ENCODE measurements at places on chromosomes 5 and 9.

DNA sequence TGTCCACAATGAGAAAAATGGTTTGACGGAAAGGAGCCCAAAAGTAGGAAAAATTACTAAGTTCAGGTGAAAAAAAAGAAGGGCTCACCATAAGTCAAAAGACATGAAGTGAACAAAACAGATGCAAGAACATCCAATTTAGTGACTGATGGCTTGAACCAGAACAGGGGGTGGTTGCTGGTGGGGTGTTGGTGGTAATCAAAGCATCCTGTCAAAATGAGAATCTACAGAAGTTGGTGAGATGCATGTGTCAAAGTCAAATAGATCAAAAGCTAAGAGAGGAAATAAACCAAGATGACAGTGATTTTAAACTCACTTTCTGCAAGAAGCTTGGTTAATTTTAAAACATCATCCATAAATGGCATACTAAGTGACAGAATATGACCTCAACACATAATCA lies 117.4 kb downstream of the MLLT3 start:
- no peak for DNase-seq

DNA sequence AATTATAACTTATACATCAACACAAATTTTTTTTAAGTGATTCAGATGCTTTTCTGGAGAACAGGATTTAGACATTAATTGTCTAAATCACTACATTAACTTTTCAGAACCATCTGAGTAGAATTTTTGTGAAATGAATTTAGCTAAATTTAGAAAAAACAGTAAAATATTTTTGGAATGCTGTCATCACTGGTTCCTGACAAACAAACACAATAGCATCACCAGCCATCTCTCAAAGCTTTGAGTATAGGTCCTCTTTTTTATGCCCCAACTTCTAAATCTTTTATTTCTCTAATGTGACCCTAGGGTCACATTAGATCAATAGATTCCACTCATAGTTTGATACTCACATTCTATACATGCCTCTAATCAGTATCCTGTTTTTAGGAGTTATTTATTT lies 104.6 kb downstream of the PRR16 start:
- DNase-seq = no peak

DNA sequence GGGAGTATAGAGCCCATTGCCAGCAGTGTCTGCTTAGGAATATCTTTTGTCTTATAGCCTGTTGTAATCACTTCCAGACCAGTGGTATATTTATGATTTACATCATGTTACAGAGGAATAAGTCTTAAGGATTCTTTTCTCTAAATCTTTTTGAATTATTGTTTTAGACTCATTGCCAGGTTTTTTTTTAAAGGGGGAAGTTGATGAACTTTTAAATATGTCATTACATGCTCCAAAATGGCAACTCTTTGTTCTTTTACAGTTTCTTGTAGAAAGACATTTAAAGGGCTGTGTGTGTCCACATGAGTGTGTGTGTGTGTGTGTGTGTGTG lies 59.4 kb upstream of the NFIB start:
- no peak for DNase-seq

- DNase-seq = no peak
Observed at GRCh38 chr5:153629027-153629895, 138.8 kb downstream of the GRIA1 start.

DNA sequence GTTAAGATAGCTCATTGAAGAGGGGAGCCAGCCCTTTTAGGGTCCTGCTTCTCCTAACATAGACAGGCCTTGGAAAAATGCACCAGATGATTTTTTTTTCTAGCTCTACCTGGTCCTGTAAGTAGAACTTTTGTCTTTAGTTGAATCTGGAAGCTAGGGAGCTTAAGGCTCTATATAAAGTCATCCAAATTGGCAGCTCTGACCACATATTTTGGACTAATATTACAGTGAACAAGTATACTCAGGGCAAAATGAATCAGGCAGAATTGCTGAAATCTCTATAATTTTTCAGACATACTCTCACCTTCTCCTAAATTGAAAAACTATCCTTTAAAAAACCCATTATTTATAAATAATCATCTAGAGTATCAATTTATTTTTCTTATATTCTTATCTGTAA lies 375.6 kb downstream of the OSTF1 start:
- no peak for DNase-seq

DNA sequence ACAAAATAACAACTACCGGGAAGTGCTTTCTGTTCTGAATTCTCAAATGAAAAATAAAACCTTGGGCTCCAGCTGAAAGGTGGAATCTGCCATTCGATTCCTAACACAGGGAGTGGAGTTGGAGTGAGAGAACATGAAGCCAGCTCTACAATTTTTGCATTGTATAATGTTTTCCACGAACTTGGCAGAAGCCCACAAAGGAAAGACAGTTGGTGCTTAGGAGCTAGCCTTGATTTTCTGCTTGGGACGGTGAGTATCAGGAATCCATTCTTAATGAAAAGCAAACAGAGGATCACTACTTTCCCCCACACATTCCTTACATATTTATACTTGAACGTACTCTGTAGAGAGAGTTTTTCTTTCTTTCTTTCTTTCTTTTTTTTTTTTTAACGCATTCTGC lies 74.2 kb upstream of the FBXL7 start:
- DNase-seq = no peak

GRCh38 chr9:124260769-124261603 lies 3.2 kb downstream of the NEK6 start:
- no peak for DNase-seq

DNA sequence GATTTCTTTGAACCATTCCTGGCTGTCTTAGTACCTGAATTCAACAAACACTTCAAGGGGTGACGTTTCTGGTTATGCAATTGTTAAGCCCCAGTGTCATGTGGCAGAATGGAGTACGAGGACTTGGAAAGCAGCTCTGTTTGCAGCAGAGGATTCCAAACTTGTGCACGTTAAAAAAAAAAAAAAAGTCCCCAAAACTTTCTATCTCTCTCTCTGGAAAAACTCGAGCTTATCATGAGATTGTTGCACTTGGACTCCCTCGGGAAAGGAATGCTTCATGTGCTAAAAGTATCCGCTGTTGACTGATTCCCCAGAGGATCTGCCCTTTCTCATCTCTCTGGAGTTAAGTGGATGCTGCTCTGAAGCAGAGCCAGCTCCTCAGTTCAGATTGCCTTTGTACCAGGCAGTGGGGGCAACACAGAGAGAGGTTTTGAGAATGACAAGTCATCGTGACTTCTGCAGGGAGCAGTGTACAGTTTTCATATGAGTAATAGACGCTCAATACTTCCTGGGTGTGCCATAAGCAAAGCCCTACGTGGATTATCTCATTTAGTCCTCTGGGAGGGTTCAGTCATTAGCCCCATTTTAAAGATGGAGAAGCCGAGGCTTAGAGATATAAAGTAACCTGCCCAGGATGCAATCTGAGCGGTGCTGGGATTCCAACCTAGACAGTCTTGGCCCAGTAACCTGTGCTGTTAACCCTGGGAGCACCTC lies 28.1 kb downstream of the TMOD1 start:
- DNase-seq = no peak

GRCh38 chr5:75473463-75473862 lies 38.0 kb downstream of the CERT1 start:
- DNase-seq = no peak

DNA sequence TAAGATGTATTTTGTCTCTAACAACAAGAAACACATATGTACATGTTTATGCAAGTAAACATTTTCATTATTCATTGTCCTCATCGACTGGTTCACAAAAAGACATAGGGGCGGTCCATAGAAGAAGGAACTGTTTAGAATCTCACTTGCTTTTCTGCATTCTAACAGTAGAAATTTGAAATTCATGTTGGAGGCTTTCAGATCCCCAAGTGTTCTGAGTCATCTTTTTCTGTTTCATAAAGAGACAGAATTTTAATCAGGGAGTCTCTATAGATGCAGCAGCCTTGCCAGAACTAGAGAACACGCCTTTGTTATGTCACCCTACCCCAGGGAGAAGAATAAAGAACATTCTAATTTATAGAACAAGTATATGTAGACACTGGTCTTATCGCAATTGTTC lies 324.3 kb downstream of the GABRG2 start:
- DNase-seq = no peak

DNA sequence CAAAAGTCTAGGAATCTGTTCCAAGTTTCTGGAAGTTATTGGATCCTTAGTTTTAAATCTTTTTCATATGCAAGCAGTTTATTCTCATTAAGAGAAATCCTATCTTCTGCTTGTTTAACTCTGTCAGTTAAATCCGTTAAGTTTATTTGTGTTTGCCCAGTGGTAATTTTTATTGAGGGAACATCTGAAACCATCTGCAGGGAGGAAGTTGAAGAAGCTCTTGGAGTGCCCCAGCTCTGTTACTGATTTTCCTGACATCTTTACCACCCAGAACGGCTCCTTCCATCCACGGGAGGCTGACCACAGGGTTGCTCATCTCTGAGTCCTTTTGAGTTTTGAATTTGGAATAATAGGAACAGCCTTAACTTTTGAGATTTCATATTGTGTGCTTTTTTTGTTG lies 99.9 kb upstream of the ZNF618 start:
- DNase-seq = no peak

- no peak for DNase-seq
Observed at GRCh38 chr5:138686668-138687067, 66.6 kb upstream of the CTNNA1 start.

- no peak for DNase-seq
Observed at GRCh38 chr5:22683050-22683449, 170.1 kb downstream of the CDH12 start.

DNA sequence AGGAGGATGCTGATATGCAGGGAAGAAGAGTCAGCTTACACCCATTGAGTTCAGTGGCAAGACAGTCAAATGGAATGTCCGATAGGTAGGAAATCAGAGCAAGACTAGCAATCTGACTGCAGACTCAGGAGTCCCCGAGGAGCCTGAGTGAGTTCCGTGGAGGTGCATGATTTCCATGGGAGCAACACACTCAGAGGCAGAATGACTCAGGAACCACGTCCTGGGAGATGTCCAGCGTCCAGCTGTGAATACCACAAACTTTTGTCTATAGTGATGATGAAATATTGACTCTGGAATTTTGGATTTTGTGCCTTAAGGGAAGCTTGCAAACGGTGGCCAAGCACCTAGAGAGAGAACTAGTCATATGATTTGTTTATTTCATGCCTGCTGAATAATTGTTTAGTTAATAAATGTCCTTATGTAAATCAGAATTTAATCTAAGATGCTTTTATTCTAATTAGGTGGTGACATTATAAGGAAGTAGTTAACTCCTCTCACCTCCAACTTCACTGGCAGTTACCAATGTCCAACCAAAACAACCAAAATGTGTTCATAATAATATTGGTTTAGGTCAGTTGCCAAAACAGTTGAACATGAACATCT lies 100.4 kb downstream of the PDE4D start:
- DNase-seq = no peak

- no peak for DNase-seq
Observed at GRCh38 chr5:131285703-131286399, 22.0 kb downstream of the CDC42SE2 start.

- DNase-seq = no peak
Observed at GRCh38 chr9:132032238-132032950, 47.3 kb downstream of the MED27 start.

DNA sequence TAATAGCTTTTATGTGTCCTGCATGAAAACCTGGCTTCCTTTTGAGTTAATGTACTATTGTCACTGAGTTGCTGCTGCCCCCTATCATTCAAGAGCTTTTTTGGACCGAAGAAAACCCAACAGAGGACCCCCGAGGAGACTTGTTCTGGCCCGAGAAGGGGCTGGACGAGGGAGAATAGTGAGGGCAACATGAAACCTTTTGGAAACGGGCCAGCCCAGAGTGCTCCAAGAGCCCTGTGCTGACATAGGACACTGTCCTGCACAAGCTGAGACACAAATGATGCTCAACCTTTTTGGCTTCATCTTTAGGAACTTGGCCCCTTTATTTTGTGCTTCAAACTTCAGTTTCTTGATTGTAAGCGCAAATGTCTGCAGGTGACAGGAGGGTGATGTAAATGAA lies 4.0 kb upstream of the GADD45G start:
- DNase-seq = no peak

DNA sequence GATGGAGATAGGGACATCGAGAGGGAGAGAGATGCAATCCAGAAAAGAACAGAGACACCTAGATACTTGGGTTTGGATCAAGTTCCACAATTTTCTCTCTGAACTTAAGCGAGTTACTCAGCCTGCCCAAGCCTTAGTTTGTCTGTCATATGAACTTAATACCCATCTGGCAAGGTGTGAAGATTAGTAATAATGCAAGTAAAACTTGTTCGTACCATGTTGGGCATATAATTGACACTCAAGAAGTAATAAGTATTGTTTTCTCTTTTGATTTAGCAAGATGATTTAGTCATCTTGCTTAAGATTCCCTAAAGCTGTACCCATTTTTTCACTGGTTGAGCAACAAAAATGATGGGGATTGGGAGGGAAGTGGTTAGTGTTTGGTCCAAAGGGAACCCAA lies 7.5 kb downstream of the RABGAP1 start:
- no peak for DNase-seq

- DNase-seq = no peak
Observed at GRCh38 chr5:64767959-64768357, 533 bp downstream of the SREK1IP1 start.

DNA sequence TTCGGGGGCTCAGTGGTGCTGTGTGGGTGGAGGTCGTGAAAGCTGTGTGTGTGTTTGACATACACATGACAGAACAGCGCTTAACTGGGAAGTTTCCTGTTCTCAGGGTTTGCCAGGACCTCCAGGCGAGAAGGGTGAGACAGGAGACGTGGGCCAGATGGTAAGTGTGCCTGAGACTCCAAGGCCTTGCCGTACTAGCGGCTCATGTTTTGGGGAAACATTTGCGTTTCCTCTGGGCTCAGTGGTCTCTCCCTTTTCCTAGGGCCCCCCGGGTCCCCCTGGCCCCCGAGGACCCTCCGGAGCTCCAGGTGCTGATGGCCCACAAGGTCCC lies 68.3 kb upstream of the FCN2 start:
- DNase-seq = no peak

DNA sequence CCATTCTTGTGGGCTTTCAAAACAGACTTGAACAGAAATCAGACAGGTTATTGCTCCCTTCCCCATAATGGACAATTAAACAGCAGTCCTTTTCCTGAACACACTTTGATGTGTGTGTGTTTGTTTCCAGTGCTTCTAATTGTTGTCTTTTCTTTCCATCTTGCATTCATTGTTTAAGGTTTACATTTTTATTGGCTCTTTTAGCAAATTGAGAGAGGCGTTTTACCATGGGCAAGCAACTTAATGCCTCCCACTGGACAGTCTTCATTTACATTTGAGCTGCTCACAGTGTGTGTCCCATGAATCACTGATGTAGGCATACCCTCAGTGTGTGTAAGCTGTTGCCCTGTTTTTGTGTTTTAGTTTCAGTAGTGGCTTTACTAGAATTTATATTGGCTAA lies 25.0 kb downstream of the WDR36 start:
- DNase-seq = no peak

DNA sequence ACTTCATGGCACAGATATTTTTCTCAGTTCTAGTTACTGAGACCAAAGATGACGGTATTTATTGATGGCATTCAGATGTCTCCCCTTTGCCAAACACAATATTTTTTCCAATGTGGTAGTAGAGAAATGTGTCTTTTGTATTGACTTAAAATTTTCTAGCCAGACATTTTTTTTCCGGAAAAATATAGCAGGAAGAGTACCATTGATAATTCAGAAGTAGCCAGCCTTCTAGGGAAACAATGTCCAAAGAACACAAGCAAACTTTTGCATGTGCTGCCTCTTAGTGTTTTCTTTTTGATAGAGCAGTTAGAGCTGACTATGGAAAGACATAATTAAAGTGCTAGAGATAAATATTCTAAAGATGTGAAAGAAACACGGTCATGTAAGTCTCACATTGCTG lies 231.4 kb downstream of the MARCHF11 start:
- DNase-seq = no peak

GRCh38 chr9:77237896-77238295 lies 60.6 kb downstream of the VPS13A start:
- DNase-seq = no peak

- no peak for DNase-seq
Observed at GRCh38 chr5:41796061-41796460, 74.2 kb downstream of the OXCT1 start.
